ENCODE measurements at places on chromosomes 11 and 22. TPM values are rescaled to one million over a fixed set of nuclear protein-coding genes. Genes with fewer than 3 reads are reported as not detected.

- no peak for DNase-seq
Observed at GRCh38 chr11:28738549-28738948, 630.4 kb downstream of the METTL15 start.

DNA sequence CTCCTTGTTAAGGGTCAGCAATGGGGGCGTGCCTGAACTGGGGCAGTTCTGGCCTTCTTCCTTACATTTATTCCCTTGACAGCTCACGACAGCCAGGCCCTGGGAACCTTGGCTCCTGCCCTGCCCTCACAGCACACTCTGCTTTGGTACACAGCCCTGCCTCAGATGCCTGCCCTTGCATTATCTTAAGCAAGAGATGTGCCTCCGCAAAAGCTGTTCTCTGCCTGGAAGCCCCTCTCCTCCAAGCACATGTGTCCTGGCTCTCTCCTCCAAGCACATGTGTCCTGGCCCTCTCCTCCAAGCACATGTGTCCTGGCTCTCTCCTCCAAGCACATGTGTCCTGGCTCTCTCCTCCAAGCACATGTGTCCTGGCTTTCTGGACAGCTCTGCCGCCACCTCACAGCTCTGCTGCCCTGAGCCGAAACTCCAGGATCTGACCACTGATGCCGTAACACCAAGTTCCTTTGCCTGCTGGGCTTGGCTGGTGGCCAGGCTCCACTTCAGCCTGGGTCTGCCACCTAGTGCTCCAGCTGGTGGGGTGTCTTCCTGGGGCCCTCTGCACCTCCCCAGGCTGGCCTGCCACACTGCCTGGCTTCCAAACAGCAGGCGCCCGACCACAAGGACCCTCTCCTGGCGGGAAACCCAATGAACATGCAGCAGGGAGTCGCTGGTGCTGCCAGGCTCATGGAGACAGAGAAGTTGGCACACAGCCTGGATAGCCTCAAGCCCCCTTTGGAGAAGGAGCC, 53.0 kb downstream of the SCUBE1 start:
- no peak for DNase-seq

- DNase-seq, result no peak
Observed at GRCh38 chr11:44203270-44204043, 106.5 kb downstream of the ALX4 start.

DNA sequence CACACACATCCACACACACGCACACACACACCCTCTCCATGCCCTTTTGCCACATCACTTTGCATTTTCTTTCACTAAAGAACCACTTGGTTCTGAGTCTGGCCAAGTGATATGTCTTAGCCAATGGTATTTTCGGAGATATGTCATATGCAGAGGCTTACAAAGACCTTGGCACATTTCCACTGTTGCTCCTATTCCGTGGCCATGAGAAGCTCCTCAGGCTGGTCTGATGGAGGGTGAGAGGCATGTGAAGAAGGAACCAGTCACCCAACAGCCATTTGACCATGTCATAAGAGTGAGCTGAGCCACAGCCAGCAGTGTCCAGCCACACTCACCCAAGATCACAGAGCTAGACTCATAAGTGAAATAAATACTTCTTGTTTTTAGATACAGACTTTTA, 212.6 kb upstream of the NAV2 start:
- DNase-seq, result no peak

Gene ARHGAP8
- total RNA-seq, result 18.0 TPM

DNA sequence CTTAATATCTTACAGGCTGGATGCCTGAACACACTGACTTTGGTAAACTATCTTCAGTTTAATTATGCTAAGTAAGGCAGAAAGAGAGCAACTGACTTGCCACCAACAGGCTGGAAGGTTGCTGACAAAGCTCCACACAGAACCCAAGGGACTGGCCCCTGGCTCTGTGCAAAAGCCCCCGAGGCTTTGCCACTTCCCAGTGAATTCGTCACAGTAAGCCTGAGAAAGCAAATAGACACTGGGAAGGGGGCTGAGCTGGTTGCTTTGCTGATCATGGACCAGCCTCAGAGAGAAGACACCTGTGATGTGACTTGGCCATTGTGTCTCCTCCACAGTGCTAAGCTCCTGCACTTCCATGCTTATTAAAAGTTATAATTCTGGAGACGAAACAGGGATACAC, 91.7 kb downstream of the BLID start:
- DNase-seq, result no peak

GRCh38 chr22:18085188-18085587, 7.4 kb downstream of the PEX26 start:
- DNase-seq, result no peak

GRCh38 chr11:89498845-89499448, 7.8 kb upstream of the NOX4 start:
- DNase-seq, result no peak

DNA sequence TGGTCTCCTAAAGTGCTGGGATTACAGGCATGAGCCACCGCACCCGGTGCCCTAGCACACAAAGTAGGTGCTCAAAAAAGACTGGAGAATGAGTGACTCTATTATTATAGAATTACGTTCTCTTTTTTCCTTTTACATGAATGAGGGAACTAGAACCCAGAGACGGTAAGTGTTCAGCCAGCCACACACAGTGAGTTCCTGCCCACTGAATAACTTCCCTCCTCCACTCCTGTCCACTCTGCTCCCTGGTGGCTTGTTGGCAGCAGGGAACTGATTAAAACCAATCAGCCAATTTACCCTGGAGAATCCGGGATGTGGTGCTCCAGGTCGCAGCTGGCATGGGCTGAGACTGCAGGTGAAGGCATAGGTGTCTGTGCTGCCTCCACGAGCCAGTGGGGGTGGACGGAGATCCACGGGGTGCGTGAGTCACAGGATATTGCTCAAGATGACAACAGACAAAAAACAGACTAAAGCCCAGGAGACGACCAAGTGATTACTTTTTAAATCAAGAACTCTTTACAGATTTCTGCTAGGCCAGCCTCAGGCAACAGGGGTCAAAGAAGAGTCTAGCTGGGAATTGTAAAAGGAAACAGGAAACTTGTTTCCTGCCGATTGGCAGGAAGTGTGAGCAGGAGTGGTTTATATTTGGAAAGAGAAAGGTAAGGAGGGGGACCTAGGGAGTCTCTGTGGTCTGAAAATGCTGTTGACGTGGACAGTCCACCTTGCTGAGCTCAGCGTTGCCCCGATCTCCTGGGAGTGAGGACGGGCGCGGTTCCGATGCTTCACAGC, 95.2 kb upstream of the TP53I11 start:
- no peak for DNase-seq

Gene CYP2D6
- total RNA-seq, result 4.0 TPM

GRCh38 chr11:95795627-95796295, 5.5 kb downstream of the CEP57 start:
- no peak for DNase-seq

DNA sequence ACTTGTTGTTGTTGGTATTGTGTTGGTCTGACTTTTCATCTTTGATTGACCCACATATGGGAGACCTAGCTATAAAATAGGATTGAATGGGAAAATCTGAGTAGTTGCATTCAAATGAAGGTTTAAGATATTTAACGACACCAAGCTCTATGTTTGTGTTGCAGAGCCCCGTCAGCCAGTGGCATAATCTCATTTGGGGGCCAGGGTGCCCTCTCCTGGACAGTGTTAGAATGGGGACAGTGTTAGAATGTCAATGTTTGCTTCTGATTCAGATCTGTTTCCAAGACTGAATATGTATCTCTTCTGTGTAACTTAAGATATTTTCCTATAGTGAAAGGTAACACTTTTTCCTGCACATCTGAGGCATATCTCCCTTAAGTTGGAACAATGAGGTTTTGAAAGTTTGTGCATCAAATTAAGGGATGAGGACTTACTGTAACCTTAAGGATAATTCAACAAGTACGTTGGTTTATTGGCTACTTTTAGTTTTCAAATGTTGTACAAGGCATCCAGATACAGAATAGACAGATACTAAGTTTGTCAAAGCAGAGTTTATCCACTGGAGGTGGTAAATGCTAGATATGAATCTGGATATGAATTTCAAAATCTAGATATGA, 5.3 kb upstream of the OR52M1 start:
- no peak for DNase-seq

Gene C11orf86
- total RNA-seq, result 2.6 TPM

- DNase-seq, result no peak
Observed at GRCh38 chr22:28831140-28832072, 31.0 kb upstream of the XBP1 start.

Gene GRAMD1B
- 15.2 TPM for total RNA-seq

DNA sequence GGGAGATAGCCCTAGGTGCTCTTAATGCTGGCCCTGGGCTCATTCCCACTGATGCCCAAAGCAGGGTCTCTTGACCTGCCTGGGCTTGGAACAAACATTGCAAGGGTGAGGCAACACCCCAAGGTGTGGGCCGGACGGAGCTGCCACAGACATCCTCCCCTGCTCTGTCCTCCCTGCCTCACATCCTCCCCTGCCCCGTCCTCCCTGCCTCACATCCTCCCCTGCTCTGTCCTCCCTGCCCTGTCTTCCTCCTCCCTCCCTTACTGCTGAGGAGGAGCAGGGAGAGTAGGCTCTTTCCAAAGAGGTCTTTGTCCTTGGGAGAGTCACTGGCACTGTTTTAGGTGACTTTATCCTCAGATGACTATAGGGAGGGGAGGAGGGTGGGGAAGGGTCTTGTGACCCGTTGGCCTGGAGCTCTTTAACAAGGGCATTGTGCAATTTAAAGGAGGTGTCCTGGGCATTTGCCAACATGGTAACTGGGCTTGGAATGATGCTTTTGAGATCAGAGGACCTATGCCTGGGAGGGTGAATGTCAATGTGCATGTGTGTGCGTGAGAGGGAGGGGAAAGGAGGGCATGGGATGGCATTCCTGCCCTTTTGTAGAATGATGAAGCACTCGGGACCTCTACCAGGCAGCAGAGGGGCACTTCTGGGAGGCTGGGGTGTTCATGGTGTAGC, 700 bp downstream of the FAM180B start:
- DNase-seq, result no peak

- no peak for DNase-seq
Observed at GRCh38 chr22:32237906-32238305, 17.2 kb downstream of the SLC5A4 start.

DNA sequence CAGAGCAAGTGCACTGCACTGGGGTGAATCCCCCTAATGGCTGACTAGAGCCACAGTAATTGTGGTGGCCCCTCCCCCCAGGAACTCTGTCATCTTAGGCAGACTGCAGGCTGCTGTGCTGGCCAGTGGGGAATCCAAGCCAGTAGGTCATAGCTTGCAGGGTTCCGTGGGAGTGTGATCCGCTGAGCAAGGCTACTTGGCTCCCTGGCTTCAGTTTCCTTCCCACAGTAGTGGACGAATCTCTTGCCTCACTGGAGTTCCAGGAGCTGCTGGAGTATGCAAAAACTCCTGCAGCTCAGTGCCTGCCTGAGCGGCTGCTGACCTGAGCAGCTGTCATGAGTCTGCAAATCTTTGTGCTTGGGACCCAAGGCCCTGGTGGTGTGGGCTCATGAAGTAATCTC, 13.2 kb downstream of the OOSP3 start:
- DNase-seq, result no peak

Gene MYBPC3
- 1.8 TPM for total RNA-seq

Gene MMP8
- not detected for total RNA-seq

Gene ACR
- 0.19 TPM for total RNA-seq

DNA sequence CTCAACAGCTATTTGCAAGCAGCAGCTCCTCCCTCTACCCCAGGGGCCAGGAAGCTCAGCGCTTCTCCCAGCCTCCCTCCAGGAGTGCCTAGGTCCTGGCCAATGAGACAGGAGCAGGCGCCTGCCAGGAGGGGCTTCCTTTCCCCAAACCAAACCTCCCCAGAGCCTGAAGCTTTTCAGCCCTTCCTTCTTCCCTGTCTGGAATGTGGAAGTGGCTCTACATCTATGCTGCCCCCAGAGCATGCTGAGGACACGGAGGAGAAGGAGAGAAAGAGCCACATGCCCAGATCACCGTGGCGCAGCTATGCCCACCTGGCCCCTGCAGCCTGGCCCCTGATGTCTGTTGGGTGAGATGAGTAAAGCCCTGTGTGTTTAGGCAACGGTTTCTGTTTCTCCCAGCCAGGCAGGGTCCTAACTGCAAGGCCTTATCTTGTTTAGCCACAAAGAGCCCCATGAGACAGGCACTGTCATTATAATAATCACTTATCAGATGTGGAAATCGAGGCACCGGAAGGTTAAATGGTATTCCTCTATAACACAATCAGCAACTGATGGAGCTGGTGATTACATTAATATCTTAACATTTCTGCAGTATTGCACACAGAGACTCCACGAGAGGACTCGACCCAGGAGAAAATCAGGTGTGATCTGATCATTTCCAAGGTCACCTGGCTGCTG, 315.8 kb downstream of the CTTN start:
- no peak for DNase-seq

Gene MYEOV
- total RNA-seq, result 4.1 TPM

Gene FREY1
- total RNA-seq, result 0.90 TPM

DNA sequence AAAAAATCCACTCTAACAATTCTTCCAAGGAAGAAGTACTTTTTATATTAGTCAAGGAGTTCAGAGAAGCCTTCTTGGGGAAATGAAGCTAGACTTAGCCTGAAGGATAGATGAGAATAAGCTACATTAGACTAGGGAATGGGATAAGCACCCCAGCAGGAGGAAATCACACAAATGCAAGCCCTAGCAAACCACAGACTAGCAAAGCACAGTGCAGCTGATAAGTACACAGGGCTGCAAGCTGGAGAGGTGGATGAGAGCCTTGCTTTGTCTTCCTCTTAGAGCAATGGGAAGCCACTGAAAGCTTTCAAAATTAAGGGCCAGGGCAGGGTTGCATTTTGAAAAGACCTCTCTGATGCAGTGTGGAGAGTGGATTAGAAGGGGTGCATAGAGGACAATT, 946.2 kb downstream of the LRRC4C start:
- no peak for DNase-seq

DNA sequence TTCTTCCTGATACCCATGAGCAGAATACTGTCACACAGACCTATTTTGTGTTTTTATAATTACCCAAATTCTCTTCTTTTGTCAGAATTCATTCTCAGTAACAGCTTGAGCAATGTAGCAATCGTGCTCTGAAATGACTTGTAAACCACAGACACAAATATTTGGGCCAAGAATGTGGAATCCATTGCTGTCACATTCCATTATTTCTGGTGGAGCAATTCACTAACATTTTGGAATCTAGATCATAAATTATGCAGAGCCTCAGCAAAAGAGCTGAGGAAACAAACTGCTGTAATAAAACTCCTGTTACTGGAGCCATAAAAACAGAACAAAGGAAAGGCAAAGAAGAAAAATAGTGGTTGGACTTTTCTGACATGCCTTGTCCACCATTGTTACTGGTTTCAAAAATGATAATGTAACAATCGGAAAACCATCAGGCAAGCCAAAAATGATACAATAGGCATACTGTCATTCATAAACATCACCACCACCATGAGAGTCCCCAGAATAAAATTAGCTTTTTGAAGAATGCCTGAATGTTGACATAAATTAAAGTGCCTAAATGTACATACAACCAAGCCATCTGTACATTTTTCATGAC, 223.4 kb upstream of the PITPNB start:
- no peak for DNase-seq

Gene P4HA3
- total RNA-seq, result 0.17 TPM

Data from type B pancreatic cell (in vitro differentiated cells).